ENCODE measurements at places on chromosomes 5 and 9.

DNA sequence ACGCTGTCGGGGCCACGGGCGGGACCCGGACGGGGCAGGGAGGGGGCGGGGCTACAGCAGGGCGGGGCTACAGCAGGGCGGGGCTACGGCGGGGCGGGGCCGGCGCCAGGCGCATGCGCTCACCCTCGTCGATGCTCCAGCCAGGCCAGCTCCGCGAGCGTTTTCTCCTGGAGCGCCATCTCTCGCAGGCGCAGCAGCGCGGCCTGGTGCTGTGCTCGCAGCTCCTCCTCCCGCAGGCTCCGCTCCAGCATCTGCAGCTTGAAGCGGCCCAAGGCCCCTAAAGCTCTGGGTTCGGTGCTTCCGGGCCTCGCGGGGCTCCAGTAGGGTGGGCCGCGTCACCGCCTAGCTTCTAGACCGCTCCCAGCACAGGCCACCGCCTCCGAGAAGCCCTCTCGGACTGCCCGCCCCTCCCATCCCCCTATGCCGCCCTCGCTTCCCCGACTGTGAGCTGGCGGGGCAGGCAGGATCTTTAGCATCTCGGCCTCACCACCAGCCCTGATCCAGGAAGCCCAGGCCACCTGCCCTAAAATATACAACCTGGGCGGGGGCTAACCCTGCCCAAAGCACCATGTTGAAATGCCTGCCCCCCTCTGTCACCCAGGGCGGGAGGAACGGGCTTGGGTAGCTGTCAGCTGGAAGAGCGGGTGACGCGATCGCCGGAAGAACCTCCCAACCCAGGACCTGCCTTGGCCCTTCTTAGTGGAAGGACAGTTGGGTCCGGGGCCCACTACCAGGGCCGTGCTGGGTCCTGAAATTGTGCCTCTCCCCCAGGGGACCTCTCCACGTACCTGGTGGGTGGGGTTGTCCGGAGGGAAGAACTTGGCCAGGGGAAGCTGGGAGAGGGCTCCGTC is 21.9 kb upstream of the QSOX2 start:
- peak; percentile 82 for DNase-seq

- no peak for DNase-seq
These were observed 45.9 kb downstream of the MEGF9 start for GRCh38 chr9:120668399-120668798.

GRCh38 chr9:5500441-5501235 is 9.7 kb upstream of the PDCD1LG2 start:
- no peak for DNase-seq

GRCh38 chr5:120463991-120464626 is at the start of gene PRR16:
Gene PRR16 (plus strand): TSS chr5:120464300.
- peak; percentile 49 for DNase-seq

GRCh38 chr9:30796764-30797163 is 1587.7 kb upstream of the ACO1 start:
- no peak for DNase-seq

DNA sequence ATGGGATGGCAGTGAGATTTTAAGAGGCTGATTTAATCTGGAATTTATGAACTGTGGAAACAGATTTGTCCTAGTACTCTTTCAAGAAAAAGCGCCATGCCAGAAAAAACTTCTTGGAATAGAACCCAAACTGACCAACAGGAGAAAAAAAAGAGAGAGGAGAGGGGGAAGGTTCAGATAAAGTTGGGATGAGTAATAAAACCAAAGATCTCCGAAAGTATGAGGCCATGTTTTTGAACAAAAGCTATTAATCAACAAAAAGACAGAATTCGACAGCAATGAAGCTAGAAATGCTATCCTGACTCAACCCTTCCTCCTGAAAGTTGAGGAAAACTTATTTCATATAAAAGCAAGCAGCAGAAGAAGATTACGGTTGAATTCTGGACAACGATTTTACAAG is 135.5 kb downstream of the CEMIP2 start:
- no peak for DNase-seq

- DNase-seq: no peak
These were observed 868.1 kb upstream of the CDH9 start for GRCh38 chr5:27906481-27906880.

DNA sequence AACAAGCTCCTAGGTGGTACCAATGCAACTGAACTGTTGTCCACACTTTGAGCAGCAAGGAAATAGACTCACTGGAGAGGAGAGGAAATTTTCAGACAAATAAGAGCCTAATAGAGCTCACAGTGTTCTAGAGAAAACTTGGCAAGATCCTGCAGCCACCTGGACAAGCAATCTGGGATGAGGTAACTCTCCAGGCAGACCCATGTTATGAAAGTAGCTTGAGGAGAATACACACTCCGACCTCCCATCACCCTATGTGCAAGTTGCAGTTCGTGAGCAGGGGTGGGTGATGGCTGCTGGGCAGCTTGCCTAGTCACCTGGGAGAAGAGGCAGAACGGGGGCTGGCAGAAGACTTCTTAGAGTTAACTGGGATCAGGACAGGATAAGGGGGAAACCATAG is 102.2 kb downstream of the KLF4 start:
- no peak for DNase-seq

- DNase-seq: no peak
These were observed 43.7 kb upstream of the SHOC1 start for GRCh38 chr9:111838439-111838838.

GRCh38 chr9:125495172-125496119 is 211.6 kb downstream of the MAPKAP1 start:
- no peak for DNase-seq

DNA sequence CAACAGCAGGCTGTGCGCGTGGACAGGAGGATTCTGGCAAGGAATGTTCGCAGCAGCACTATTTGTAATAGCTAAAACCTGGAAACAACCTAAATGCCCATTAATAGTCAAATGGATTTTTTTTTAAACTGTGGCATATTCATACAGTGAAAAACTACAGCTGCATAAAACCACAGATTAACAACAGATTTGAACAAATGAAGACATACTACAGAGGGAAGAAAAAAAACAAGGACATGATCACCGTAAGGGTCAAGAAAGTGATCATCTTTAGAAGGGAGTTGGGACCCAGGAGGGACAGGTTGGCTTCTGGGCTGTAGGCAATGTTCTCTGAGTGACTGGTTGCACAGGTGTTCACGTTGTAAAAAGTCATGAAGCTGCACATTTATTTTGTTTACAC is 1.2 kb upstream of the TMOD1 start:
- DNase-seq: peak; percentile 39

DNA sequence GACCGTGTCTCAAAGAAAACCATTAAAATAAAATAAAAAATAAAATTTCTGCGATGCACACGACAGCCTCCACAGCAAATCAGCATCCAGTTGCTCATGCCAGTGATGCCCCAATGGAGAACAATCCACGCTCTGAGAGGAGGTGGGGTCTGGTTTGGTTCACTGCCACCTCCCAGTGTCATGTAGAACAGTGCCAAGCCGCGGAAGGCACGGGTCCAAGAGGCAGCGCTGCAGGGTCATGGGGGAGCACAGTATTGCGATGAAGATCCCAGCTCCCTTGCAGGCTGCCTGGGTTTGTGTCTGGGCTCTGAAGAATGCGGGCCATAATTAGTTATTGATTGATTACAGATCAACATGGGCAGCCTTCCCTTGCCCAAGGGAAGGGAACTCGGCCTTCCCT is 6.1 kb upstream of the CACFD1 start:
- DNase-seq: no peak

DNA sequence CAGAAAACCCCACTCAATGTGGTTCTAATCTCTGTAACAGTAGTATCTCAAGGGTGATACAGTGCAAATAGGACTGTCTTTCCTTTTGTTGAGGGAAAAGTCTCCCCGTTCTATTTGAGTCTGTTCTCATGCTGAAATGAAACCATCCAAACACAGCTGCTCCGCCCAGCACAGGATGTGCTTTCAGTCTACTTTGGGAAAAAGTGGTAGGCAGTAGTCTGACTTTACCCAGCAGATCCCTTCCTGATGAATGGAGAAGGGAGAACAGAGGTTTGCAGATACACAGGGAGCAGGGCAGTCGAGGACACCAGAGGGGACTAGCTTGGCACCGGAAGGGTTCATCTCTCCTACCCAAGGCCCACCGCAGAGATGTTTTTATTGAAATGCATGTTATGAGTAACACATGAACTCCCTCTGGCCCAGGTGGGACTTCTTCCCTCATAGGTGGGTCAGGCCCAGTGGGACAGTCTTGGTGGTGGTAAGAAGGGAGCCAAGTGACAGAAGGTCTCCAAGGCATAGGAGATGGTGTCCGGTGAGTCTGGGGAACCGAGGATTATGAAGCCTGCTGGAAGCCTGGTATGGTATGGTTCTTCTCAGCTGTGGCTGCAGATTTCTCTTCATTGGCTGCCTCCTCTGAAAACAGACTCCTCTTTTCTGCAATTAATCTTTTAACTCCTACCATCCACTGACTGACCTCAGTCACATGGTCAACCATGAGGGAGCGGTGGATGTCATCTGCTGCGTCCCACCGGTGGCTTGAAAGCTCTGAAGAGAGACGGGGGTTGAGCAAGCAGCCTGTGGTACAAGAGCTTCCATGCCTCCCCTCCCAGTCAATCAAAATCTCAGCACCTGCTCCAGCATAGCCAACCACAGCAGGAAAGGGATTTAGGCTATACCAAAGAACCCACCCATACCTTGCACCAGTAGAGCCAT is 3.0 kb downstream of the EIF4EBP3 start:
- no peak for DNase-seq

DNA sequence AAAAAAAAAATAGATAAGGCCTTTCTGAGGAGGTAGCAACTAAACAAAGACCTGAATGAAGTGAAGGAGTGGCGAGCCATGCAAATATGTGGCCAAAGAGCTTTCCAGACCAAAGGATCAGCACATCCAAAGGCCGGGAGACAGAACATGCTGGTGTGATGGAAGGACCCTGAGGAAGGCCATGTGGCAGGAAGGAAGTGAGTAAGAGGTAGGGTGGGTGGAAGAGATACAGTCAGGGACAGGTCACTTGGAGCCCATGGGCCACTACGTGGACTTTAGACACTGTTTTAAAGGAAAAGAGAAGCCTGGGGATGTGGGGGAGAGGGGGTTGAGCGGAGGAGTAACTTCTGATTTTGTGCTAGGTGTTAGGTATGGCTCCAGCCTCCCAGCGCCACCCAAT is 31.3 kb downstream of the SPRY4 start:
- no peak for DNase-seq

Measured in GM06990 (cell line).